ENCODE measurements at places on chromosomes 3 and 15. TPM values are rescaled to one million over a fixed set of nuclear protein-coding genes. Genes with fewer than 3 reads are reported as not detected.

SI gene
- not detected for total RNA-seq

DNA sequence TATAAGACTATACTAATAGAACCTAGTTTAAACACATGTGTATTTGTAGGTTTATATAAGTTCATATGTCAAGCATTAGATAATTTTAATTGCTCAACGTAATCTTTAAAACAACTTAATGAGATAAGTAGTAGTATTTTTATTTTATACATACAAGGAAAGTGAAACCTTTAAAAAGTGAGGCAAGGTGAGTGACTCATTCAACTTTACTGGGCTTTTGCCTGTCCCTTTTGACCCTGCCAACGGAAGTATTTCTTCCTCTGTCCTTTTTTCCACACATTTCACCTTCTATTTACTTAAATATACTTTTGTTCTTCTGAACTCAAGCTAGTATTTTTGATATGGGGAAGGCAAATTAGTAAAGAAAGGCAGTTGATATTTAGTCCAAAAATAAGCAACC is 78.5 kb downstream of the KBTBD8 start:
- DNase-seq: no peak

- no peak for DNase-seq
Measured at GRCh38 chr3:5319454-5319853, 131.9 kb downstream of the EDEM1 start.

GRCh38 chr3:137514853-137515252 is 249.3 kb upstream of the SOX14 start:
- DNase-seq: no peak

NDN gene
- 1.6 TPM for total RNA-seq

GRCh38 chr15:96066852-96067495 is 263.5 kb upstream of the NR2F2 start:
- DNase-seq: no peak

GRCh38 chr15:64144565-64145281 is 6.8 kb upstream of the SNX22 start:
- DNase-seq: no peak

GRCh38 chr3:4198491-4198890 is 104.7 kb upstream of the SETMAR start:
- DNase-seq: no peak

RYR3 gene
- total RNA-seq: not detected

GRCh38 chr15:51379390-51379789 is 37.9 kb downstream of the GLDN start:
- DNase-seq: no peak

DNA sequence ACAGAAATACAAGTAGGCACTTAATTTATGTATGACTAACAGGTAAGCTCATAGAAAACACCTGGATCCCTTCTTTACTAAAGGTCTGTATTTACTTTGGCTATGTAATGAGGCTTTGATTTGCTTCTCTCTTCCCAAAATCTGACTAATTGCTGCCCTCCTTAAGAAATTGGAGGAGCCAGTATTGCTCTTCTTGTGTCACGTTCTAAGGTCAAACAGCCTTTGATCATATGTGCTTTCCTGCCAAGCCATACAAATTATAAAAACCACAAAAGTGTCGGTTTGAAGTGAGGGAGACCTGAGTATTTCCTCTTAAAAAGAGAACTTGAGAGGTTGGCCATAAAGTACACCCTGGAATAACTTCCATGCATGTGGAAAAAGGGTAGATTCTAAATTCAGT is 112.1 kb upstream of the MB21D2 start:
- no peak for DNase-seq

- no peak for DNase-seq
Measured at GRCh38 chr15:64636556-64636955, 138.8 kb downstream of the RBPMS2 start.

- no peak for DNase-seq
Measured at GRCh38 chr3:5657106-5657505, 469.6 kb downstream of the EDEM1 start.

AGBL1 gene
- total RNA-seq: not detected
